T-helper 2 cell treated with Interferon-gamma antibody and Interleukin-4, amounts not matched to agents 5 μg/mL and 100 μg/mL, for 36 hours (primary cell): ENCODE measurements at places on chromosomes 7 and 10.

- no peaks in the 10 kb centered on the region for H3K36me3 ChIP-seq
- H3K4me1 ChIP-seq = no peaks in the 10 kb centered on the region
- no peak overlapping the region for H3K4me3 ChIP-seq
- H3K27me3 ChIP-seq = no peaks in the 10 kb centered on the region
Measured at GRCh38 chr10:72389716-72390115, 35.0 kb upstream of the DNAJB12 start.

DNA sequence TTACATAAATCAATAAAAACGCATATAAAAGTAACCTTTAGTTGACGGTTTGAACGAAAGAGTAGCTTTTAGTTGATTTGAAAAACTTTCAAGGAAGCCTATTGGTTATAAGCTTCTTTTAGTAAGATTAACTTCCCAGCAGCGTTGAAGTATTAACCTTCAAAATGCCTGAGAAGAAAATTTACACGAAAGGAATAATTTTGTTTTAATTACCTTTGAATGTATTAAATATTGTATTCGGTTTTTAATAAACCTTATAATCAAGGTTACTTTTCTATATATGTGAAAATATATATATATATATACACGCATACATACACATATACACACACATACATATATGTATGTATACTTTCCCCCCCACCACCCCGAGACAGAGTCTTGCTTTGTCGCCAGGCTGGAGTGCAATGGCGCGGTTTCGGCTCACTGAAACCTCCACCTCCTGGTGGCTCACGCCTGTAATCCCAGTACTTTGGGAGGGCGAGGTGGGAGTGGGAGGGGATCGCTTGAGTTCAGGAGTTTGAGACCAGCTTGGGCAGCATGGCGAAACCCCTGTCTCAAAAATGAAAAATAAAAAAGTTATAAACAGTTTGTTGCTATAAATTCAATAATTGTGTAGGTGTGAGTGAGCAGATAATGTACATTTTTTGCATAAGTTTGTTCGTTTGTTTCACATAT is 57.6 kb upstream of the EZH2 start:
- peak; percentile 64 for DNase-seq
- H3K27me3 ChIP-seq = no peaks in the 10 kb centered on the region
- H3K27ac ChIP-seq = peak overlapping the region; percentile 97
- peak overlapping the region; percentile 94 for H3K4me3 ChIP-seq
- H3K36me3 ChIP-seq = no peaks in the 10 kb centered on the region

GRCh38 chr7:15046861-15047260 is 144.3 kb upstream of the DGKB start:
- no peak overlapping the region for H3K27ac ChIP-seq
- H3K4me1 ChIP-seq = no peaks in the 10 kb centered on the region
- no peak for DNase-seq
- H3K27me3 ChIP-seq = no peaks in the 10 kb centered on the region
- no peaks in the 10 kb centered on the region for H3K36me3 ChIP-seq

DNA sequence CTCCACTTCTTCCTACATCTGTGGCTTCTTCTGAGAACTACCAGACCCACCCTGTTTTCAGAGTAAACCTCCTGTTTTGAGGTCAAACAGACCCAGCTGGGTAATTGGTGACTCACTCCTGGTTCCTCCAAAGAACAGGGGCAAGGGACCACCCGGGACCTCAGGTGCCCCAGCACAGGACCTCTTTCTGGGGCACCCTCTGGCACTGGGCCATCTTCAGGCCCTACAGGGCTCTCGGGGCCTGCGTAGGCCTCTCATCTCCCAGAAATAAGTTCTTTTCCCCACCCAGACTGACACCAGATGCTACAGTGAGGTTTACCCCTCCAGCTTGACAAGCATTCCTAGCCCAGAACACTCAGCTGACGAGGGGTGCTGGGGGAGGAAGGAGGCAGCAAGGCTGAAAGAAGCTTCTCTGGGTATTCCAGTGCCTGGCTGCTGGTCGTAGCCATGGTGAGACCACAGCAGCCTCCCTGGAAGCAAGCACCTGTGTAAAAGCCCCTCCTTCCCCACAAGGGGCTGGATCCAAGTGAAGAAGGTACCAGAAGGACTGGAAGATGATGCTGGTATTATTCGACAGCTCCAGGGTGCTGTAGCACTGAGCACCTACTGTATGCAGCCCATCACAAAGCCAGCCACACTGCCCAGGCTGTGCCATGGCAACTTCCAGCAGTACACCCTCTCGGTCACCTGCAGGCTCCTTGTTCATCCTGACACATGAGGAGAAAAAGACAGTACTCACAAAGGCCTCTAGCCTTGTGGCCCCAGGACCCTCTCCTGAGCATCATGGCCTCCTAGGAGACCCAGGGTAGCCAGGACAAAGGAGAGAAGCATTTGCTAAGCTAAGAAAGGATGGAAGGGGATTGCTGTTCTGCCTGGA is 47.4 kb downstream of the ALOX5 start:
- peaks cover 3% of the 10 kb centered on the region for H3K27me3 ChIP-seq
- peaks cover 7% of the 10 kb centered on the region for H3K36me3 ChIP-seq
- peak overlapping the region; percentile 97 for H3K4me3 ChIP-seq

GRCh38 chr10:79130846-79131245 is 62.1 kb downstream of the ZMIZ1 start:
- no peak overlapping the region for H3K4me3 ChIP-seq
- H3K27me3 ChIP-seq = no peaks in the 10 kb centered on the region
- H3K36me3 ChIP-seq = peaks cover 9% of the 10 kb centered on the region
- H3K27ac ChIP-seq = no peak overlapping the region
- DNase-seq = no peak

- DNase-seq = no peak
- no peak overlapping the region for H3K4me3 ChIP-seq
- no peaks in the 10 kb centered on the region for H3K4me1 ChIP-seq
Measured at GRCh38 chr10:118564652-118565051, 30.8 kb downstream of the PRLHR start.

- H3K27me3 ChIP-seq = peaks cover 24% of the 10 kb centered on the region
- H3K4me3 ChIP-seq = no peak overlapping the region
- no peaks in the 10 kb centered on the region for H3K36me3 ChIP-seq
- no peak overlapping the region for H3K27ac ChIP-seq
- no peaks in the 10 kb centered on the region for H3K4me1 ChIP-seq
Measured at GRCh38 chr7:28224675-28225074, 44.1 kb upstream of the JAZF1 start.

GRCh38 chr7:121002757-121003200 is 14.3 kb downstream of the CPED1 start:
- H3K27me3 ChIP-seq = peaks cover 27% of the 10 kb centered on the region
- no peak for DNase-seq
- no peaks in the 10 kb centered on the region for H3K36me3 ChIP-seq
- peaks cover 4% of the 10 kb centered on the region for H3K4me1 ChIP-seq

DNA sequence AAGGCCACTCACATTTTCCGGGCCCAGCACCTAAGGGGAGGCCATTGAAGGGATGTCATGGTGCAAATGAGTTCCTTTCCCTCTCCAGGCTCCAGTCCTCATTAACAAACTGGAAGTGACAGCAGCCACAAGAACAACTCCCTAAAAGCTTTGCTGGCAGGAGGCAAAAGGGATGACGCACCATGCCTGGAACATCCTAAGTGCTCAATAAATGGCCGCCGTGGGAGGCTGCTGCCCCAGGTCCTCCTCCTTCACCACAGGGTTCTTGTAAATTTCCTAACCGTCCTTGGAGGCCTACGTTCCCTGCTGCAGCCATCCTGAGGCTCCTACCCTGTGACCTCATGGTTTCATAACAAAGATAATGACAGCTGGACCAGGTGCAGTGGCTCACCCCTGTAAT is 41.3 kb upstream of the CAMK1D start:
- H3K4me3 ChIP-seq = no peak overlapping the region
- no peaks in the 10 kb centered on the region for H3K4me1 ChIP-seq
- H3K27ac ChIP-seq = no peak overlapping the region
- H3K36me3 ChIP-seq = no peaks in the 10 kb centered on the region
- no peak for DNase-seq
- H3K27me3 ChIP-seq = no peaks in the 10 kb centered on the region

DNA sequence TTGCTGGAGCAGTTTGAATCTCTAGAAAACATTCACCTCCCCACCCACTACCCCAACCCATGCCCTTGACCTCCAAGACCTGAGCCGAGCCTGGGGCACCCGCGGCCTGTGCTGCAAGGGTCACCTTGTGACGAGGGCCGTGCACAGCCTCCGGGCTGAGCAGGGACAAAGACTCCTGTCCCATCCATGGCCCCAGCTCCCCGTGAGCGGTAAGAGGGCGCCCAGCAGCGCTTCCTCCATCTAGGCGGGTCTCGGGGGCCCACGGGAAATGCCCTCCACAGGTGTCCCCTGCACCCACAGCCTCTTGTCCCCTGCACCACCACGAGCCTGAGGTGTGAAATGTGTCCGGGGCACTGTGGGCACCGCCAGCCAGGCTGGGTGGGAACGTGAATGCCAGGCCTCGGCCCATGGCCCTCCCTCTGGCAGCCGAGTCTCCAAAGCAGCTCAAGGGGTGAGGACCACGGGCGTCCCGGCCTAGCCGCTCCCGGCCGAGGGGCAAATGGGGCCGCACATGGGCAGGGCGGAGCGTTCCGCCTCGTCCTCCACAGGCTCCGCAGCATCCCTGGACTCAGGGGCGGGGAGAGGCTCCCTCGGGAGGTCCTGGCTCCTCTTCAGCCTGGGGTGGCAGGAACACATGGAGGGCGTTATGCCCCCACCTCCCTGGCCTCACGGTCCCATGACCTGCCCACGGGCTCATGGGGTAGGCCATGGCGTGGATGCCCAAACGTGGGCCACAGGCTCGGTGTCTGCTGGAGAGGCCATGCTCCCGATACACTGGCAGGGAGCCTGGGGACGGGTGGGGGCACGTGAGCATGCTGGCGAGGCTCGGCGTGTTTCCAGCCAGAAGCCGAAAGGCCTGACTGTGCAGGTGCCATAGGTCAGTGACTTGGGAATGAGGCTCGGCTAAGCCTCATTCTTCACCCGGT is 21.1 kb downstream of the DPYSL4 start:
- H3K36me3 ChIP-seq = no peaks in the 10 kb centered on the region
- no peaks in the 10 kb centered on the region for H3K4me1 ChIP-seq
- no peaks in the 10 kb centered on the region for H3K27me3 ChIP-seq
- no peak overlapping the region for H3K4me3 ChIP-seq

GRCh38 chr7:19290066-19290465 is 144.8 kb upstream of the FERD3L start:
- no peaks in the 10 kb centered on the region for H3K36me3 ChIP-seq
- DNase-seq = no peak
- no peaks in the 10 kb centered on the region for H3K27me3 ChIP-seq
- H3K4me3 ChIP-seq = no peak overlapping the region

- H3K27ac ChIP-seq = no peak overlapping the region
- H3K4me1 ChIP-seq = no peaks in the 10 kb centered on the region
- no peaks in the 10 kb centered on the region for H3K27me3 ChIP-seq
- DNase-seq = no peak
Measured at GRCh38 chr10:37952043-37952755, 24.2 kb downstream of the ZNF25 start.

DNA sequence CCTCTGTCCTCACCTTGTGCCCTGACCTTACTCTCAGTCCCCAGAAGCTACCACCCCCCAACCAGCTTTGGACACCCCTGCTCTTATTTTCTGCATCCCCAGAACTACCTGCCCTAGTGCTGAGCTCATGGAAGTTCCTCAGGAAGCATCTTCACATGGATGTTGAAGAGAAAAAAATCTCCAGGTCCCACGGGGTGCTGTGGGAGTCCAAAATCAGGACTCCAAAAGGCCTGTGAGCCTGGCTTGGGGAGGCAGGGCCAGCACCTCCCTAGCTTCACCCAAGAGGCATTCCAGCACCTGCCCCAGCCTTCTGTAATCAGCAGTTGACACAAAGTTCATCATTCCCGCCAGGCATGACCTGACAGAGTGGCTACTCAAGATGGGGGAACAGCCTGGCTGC is 20.7 kb upstream of the GDF10 start:
- peaks cover 2% of the 10 kb centered on the region for H3K27me3 ChIP-seq
- no peak for DNase-seq
- no peak overlapping the region for H3K4me3 ChIP-seq
- peaks cover 18% of the 10 kb centered on the region for H3K4me1 ChIP-seq

DNA sequence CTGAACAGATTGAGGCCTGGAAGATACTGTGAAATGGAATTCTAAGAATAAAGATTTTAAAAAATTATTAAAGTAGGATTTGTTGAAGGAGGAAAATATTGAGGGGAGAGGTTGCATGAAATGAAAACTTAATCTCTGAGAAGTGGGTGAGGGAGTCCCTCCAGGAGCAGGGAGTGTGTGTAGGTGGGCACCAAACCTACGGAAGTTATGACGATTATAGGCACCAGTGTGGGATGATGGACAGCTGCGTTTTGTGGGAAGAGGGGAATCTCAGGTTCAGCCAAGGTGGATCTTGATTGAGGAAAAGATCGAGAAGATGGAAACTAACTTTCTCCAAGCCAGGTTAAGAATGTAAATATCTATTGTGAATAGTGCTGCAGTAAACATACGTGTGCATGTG is 246.4 kb downstream of the CCDC3 start:
- no peaks in the 10 kb centered on the region for H3K36me3 ChIP-seq
- no peaks in the 10 kb centered on the region for H3K4me1 ChIP-seq
- H3K27me3 ChIP-seq = no peaks in the 10 kb centered on the region
- no peak overlapping the region for H3K27ac ChIP-seq
- H3K4me3 ChIP-seq = no peak overlapping the region

DNA sequence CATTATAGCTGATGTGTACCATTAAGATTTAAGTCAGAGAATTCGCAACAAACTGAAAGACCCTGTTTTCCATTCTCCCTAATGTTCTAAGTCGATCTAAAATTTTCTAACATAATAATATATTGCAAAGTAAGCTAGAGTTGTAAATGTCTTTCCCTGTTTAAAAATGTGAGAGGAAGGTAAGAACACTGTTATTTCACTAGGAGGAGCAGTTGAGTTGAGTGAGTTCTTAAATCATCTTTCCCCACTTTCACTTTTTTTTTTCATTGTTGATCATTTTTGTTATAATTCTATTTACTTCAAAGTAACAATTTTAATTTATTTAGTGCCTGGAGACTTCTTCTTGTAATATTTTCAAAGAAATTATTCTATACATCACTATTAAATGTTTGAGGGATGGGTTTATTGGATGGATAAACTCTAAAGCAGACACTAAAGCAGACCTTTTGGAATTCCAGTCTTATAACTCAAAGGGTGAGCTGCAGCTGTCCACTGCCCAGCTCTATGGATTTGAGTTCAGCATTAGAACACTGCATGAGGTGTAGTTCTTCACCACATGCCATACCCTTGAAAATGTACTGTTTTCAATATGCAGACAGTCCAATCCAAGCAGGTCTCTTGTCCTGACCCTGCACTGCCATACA is 181.3 kb upstream of the FZD1 start:
- no peak overlapping the region for H3K27ac ChIP-seq
- peaks cover 8% of the 10 kb centered on the region for H3K4me1 ChIP-seq
- DNase-seq = no peak
- no peak overlapping the region for H3K4me3 ChIP-seq
- no peaks in the 10 kb centered on the region for H3K36me3 ChIP-seq
- H3K27me3 ChIP-seq = peaks cover 7% of the 10 kb centered on the region
